ENCODE measurements at places on chromosomes 13 and 19. TPM values are rescaled to one million over a fixed set of nuclear protein-coding genes. Genes with fewer than 3 reads are reported as not detected.

DNA sequence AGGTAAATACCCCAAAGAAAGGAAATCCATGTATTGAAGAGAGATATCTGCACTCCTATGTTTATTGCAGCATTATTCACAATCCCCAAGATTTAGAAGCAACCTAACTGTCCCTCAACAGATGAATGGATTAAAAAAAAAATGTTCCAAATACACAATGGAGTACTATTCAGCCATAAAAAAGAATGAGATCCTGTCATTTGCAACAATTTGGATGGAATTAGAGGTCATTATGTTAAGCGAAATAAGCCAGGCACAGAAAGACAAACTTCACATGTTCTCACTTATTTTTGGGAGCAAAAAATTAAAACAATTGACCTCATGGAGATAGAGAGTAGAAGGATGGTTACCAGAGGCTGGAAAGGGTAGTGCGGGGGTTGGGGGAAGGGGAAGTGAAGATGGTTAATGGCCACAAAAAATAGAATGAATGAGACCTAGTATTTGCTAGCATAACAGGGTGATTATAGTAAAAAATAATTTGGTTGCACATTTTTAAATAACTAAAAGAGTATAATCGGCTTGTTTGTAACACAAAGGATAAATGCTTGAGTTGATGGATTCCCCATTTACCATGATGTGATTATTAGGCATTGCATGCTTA is 9.7 kb upstream of the ZNF709 start:
- no peaks in the 10 kb centered on the region for H3K27me3 ChIP-seq
- DNase-seq = no peak
- H3K4me1 ChIP-seq = no peaks in the 10 kb centered on the region
- no peak overlapping the region for H3K27ac ChIP-seq

GRCh38 chr13:101942038-101942437 is 459.8 kb downstream of the FGF14 start:
- H3K4me1 ChIP-seq = no peaks in the 10 kb centered on the region
- no peak for DNase-seq
- H3K36me3 ChIP-seq = no peaks in the 10 kb centered on the region
- H3K4me3 ChIP-seq = no peak overlapping the region
- H3K27me3 ChIP-seq = no peaks in the 10 kb centered on the region

DNA sequence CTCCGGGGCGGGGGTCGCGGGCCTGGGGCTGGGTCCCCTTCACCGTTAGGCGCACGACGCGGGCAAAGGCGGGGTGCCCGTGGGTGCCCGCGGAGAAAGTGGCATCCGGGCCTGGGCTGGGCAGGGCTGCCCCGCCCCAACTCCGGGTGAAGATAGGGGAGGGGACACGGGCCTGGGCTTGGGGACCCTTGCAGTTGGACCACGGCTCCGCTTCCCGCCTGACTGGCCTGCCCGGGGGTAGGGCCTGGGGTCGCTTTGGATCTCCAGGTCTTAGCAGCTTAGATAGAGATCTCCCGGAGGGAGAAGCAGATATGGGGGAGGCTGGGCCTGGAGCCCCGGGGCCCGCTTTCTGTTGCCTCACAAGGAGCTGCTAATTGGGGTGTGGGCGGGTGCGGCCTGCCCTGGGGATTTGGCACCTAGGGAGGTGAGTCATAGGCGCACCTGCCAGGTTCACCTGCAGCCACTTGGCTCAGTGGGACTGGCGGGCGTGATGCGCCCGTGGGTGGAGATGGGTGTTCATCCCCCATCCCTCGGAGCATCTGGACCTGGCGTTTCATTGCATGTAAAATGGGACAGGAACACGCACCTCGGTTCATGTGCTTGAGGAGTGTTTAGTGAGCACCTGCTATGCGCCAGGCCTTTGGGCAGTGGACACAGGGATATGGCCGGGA is 585 bp downstream of the MAP1S start:
- peaks cover 8% of the 10 kb centered on the region for H3K36me3 ChIP-seq
- H3K27me3 ChIP-seq = no peaks in the 10 kb centered on the region
- DNase-seq = no peak
- H3K27ac ChIP-seq = no peak overlapping the region
- peak overlapping the region; percentile 100 for H3K4me3 ChIP-seq

- H3K4me3 ChIP-seq = no peak overlapping the region
- no peak for DNase-seq
- H3K36me3 ChIP-seq = peaks cover 27% of the 10 kb centered on the region
- H3K27me3 ChIP-seq = no peaks in the 10 kb centered on the region
- H3K27ac ChIP-seq = no peak overlapping the region
Measured at GRCh38 chr13:42847891-42848663, 66.7 kb downstream of the FAM216B start.

DNA sequence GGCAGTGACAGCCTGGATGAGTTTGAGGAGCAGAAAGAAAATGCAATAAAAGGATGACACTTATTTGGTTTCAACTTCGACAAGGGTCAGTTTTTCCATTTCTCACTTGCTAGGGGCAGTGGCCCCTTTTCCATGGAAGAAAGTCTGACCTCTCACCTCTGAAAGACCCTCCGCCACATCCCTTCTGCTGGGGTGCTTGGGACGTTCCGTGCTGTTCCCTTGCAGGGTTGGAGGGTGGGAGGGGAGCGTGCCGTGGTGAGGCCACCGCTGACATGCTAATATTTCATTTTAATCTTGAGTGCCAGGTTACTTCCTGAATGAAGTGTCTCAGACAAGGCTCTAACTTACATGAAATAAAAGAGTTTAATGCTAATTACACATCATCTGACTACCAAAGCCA is 5.2 kb upstream of the ZNF536 start:
- H3K4me1 ChIP-seq = peaks cover 4% of the 10 kb centered on the region
- H3K36me3 ChIP-seq = no peaks in the 10 kb centered on the region
- no peak overlapping the region for H3K27ac ChIP-seq
- H3K27me3 ChIP-seq = no peaks in the 10 kb centered on the region

LRRC63 gene
- not detected for total RNA-seq

ELOF1 gene
- 88.4 TPM for total RNA-seq

PSG11 gene
- not detected for total RNA-seq
